ENCODE measurements at places on chromosomes 11 and 22.

DNA sequence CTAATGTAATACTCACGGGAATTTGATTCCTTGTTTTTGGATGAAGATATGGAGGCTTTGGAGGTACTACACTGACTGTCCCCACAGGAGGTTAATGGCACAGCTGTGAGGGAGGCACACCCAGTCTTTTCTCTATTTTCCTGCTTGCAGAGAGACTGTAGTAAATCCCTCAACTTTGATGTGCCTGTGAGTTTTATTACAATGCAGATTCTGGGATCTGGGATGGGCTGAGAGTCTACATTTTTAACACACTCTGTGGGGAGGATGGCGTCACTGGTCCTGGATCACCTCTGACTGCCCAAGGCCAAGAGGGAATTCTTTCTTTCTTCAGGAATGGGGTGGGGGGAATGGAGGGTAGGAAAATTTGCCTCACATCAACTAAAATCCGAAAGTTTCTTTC is 80.2 kb upstream of the NTM start:
- no peak for DNase-seq

DNA sequence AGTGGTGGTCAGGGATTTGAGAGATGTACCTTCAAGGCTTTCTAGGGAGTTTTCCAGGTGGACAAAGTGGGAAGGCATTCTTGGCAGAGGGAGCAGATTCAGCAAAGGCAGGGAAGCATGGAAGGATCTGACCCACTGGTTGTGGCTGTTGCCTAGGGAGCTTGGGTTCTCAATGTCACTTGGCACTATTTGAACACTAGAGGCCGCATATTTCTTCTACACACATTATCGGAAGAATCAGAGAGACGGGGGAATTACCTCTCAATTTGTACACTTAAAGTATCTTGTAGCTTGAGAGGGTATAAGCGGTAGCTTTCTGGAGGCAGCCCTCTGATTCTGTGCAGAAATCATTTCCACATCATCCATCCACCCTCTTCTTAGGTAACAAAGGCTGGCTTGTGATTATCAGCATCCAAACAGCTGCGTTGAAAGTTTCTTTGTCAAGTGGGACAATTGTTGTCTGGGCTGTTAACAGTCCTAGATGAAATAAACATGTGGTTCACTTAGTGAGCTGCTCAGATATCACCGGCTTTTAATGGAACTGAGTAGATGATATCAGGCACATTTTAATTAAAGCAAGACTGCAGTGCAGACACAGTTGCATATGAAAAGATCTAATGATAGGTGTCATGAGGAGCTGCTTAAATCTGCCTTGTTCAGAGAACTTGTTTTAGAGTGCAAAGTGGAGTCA is 2.6 kb downstream of the NELL1 start:
- DNase-seq, result no peak

DNA sequence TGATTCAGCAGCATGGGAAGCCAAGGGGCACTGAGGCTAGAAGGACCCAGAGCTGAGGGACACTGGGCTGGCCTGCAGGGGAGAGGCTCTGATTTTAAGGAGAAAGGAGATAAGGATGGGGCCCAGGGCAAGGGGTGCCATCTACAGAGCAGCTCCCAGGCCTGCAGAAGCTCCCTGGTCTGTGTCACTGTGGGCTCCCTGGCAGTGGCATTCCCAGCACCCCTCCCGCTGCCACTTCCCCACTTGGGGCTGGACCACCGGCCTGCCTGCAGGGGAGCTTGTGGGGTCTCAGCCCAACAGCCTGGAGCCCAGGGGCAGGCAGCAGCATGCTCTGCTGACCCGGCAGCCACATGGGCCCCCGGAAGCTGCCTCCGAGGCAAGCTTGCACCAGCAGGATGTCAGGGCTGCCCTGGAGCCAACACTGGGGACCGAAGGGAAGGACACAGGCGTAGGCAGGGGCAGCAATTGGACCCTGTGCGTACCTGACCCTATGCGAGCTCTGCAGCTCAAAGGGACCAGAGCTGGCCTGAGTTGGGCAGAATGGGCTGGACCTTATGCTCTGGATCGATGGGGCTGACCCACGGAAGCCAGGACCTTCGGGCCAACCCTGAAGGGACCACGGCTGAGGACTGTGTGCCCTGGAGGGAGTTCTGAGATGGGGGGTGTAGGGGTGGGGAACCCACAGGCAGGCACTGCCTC is 35.4 kb upstream of the WNT7B start:
- DNase-seq, result no peak

DNA sequence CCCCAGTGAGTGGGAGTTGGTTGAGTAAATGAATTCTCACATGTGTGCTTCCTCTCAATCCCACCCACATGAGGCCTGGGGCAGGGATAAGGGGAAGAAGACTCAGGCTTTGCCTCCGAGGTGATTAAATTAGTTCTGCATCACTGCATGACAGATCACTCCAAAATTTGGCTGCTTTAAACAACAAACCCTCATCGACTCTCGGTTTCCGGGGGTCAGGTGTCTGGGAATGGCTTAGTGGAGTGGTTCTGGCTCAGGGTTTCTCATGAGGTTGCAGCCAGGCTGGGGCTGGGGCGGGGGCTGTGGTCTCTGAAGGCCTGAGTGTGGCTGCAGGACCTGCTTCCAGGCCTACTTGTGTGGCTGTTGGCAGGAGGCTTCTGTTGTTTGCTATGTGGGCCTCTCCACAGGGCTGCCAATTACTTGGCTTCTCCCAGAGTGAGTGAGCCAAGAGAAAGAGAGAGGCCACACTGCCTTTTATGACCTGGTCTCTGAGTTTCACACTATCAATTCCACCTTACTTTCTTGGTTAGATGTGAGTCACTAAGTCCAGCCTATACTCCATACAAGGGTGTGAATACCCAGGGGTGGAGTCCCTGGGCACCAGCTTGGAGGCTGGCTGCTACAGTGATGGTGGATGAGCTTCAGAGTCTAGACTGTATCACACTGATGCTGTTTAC is 15.9 kb downstream of the MOGAT2 start:
- DNase-seq, result no peak

DNA sequence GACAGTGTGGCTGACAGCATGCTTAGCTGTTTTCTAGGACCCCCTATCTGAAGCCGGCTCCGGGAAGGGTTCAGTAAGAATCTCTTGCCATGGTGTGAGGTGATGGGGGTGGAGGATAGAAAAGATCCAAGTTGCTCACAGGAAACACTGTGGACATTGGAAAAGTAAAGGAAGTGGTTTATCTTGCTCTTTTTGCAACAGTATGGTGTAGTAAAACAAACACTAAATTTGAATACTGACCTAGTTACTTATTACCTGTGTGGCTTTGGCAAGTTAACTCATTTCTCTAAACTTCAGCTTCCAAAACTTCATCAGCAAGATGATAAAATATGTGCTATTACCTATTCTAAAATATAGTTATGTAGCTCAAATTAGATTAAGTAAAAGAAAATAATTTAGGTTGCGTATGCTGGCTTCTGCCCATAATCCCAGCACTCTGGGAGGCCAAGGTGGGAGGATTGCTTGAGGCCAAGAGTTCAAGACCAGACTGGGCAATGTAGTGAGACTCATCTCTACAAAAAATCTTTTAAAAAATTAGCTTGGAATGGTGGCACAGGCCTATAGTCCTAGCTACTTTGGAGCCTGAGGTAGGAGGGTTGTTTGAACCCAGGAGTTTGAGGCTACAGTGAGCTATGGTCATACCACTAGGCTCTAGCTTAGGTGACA is 51.6 kb upstream of the APOA1 start:
- no peak for DNase-seq

DNA sequence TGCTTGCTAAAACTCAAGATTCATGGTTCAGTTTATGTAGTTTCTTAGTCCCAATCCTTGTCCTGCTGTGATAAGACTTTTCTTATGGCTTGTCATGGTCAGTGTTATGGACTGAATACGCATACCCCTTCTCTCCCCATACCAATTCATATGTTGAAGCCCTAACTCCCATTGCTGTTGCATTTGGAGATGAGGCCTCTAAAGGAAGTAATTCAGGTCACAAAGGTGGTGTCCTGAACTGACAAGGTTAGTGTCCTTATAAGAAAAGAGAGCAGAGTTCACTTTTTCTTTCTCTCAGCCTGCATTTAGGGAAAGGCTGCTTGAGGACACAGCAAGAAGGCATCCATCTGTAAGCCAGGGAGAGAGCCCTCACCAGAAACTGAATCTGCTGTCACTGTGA is 618.2 kb downstream of the LRRC4C start:
- no peak for DNase-seq

Data from endothelial cell (in vitro differentiated cells).